ENCODE measurements at places on chromosomes 7 and 10.

GRCh38 chr7:46319841-46320240 lies 398.8 kb upstream of the IGFBP3 start:
- DNase-seq, result no peak

DNA sequence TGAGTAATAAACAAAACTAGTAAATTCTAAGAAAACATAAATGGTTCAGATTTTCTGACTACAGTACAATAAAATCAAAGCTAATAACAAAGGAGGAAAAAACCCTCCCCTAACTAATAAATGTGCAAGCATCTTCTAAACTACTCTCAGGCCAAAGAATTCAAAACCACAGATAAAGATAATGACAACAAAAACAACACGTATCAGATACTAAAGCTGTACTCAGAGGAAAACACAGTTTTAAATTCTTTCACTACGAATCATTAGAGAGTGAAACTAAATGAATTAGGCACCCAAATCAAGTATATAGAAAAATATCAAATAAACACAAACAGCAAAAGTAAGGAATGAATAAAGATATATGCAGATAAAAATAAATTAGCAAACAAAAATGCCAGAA lies 200.9 kb downstream of the TEX36 start:
- DNase-seq, result no peak

DNA sequence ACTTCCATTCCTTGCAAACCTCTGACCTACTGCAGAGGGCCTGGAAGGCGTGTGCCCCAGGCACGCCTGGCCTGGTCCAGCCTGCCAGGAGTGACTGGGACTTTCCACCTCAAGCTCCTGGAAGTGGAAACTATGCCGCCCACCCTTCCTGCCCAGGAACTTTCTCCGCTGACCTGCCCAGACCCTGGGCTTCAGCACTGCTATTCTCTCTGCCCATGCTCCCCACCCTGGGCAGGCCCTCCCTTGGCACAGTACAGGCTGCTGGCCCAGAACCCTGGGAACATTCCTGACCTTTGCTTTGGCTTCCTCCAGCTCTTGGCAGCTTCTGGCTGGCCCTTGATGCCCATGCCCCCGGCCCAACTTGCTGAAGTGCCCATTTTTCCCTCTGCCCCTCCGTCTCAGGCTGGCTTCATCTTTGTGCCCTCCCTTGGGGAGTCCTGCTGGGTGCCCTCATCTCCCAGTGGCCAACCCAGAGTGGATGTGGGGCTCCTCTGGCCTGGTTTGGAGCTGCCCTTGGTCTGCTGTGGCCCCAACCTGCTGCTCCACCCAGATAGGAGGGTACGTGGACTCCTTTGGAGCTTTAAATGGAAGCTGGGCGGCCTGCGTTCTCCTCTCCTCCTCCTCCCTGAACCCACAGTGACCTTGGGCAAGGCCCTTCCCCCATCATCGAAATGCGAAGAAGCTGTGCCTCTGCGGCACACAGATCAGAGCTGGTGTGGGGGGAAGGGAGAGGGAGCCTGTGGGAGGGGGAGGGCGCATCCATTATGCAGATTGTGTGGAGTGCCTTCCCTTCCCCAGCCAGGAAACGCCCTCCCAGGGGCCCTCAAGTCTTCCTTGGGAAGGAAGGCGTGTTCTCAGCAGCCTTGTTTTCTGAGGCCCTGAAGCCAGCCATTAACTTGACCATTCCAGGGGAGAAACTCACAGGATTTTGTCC lies 3.4 kb downstream of the MMRN2 start:
- DNase-seq, result no peak

- no peak for DNase-seq
Measured at GRCh38 chr10:100829933-100830727, 82.6 kb upstream of the SLF2 start.

- DNase-seq, result no peak
Measured at GRCh38 chr7:23184709-23185359, 3.0 kb downstream of the NUP42 start.

DNA sequence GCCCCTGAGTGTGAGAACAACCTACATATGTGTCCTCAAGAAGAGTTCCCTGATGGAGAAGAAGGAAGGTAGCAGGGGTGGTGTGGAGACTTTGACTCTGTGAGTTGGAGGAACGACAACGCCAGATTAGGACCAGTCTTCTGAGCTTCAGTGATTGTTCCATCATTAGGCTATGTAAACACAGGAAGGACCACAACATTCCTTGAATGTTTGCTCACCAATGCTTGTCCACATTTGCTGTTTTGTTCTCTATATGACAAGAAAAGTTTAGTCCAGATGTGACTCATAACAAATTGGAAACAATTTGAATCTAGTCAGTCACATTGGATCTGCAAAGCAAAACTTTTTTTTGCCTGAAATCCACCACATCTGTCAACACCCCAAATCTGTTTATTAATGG lies 62.7 kb downstream of the ENTPD1 start:
- DNase-seq, result no peak

GRCh38 chr10:6847561-6847960 lies 267.5 kb upstream of the PRKCQ start:
- no peak for DNase-seq

- DNase-seq, result no peak
Measured at GRCh38 chr10:107436568-107436967, 272.1 kb upstream of the SORCS1 start.

- no peak for DNase-seq
Measured at GRCh38 chr10:11109590-11109989, 91.9 kb downstream of the CELF2 start.

GRCh38 chr10:128568990-128569945 lies 443.0 kb upstream of the MKI67 start:
- no peak for DNase-seq

- DNase-seq, result no peak
Measured at GRCh38 chr10:125024497-125025234, 82.7 kb downstream of the ZRANB1 start.

- no peak for DNase-seq
Measured at GRCh38 chr7:101970801-101971200, 153.4 kb downstream of the CUX1 start.

DNA sequence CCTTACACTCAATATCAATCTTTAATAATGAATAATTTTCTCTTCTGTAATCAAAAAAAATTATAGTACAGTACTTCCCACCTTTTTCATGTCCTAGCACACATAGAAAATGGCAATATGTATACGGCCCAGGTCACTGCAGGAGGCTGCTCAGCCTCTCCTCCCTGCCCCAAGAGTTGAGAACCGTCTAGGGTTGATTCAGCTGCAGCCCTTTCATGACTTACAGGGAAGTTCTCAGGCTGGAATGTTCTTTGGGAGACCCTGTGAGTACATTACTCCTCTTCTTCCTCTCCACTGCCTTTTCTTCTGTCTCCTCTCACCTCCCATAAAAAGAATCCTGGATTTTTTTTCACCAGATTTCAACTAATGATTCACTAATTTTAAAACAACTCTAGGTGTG lies 180.0 kb downstream of the HDAC9 start:
- DNase-seq, result no peak

GRCh38 chr7:155833651-155834050 lies 21.4 kb upstream of the SHH start:
- DNase-seq, result no peak

DNA sequence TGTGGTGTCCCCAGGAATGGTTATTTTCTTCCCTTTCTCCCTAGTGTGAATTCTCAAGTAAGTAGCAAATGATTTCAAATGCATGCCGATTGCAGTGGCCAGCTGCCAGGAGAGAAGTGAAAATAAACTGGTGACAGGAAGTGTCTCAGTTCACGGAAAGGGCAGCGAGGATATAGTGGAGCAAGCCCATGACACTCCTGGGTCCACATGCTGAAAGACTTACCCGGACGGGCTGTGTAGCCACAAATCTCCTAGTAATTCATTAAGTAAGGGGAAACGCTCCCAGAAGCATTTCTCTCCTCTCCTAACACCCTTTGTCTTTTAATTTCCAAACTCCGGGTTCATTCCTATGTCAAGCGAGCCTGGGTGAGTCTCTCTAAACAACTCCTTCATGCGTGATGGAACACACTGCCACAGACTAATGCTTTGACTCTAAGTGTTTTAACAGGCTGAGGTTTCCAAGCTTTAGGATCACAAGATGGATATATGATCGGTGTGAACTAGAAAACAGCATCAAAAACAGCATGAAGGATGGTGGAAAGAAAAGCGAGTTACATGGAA lies 125.6 kb downstream of the CYP26A1 start:
- peak; percentile 9 for DNase-seq

- no peak for DNase-seq
Measured at GRCh38 chr7:22935269-22935668, 78.7 kb downstream of the HYCC1 start.

- no peak for DNase-seq
Measured at GRCh38 chr7:38903057-38903456, 5.9 kb downstream of the VPS41 start.

- no peak for DNase-seq
Measured at GRCh38 chr7:20287317-20287716, 43.4 kb upstream of the ITGB8 start.

DNA sequence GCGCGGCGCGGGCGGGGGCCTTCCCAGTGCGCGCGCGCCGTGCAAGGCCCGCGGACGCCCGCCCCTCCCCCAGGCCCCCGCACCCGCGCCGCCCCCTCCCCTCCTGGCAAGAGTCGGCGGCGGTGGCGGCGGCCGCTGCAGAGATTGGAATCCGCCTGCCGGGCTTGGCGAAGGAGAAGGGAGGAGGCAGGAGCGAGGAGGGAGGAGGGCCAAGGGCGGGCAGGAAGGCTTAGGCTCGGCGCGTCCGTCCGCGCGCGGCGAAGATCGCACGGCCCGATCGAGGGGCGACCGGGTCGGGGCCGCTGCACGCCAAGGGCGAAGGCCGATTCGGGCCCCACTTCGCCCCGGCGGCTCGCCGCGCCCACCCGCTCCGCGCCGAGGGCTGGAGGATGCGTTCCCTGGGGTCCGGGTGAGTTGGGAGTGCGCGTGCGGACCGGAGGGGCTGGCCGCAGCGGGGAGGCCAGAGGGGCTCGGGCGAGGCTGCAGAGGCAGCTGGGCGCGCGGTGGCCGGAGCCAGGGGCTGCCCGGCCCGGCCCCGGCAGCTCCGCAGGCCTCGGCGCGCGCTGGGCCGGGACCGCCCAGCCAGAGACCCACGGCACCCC lies at the start of gene BMPR1A:
Gene BMPR1A (plus strand): TSS at position 109 of the 602 bp plus-strand sequence. CDS start 119,400 bp downstream, outside the sequence.
- DNase-seq, result no peak

Data from NCI-H510A (cell line).